ENCODE measurements at places on chromosomes 6 and 20. TPM values are rescaled to one million over a fixed set of nuclear protein-coding genes. Genes with fewer than 3 reads are reported as not detected.

DNA sequence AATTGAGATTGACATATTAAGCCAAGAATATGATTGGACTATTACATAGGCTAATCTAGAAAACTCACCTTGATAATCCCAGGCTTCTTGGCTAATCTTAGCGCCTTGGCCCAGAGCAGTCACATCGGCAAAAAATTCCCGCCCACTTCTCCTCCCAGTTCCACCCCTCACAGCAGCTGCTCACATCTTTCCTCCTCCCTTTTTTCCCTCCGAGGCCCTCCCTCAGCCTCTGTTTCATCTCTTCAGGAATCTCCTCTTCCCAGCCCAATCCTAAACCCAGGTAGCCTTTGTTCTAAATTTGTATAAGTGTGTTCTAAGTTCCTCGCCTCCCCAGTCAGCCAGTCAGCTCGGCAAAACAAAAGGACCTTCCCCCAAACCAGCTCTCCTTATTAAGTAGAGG lies 184.3 kb downstream of the PRKN start:
- no peak overlapping the region for H3K27ac ChIP-seq
- no peaks in the 10 kb centered on the region for H3K27me3 ChIP-seq
- no peaks in the 10 kb centered on the region for H3K36me3 ChIP-seq

GRCh38 chr6:19719691-19720128 lies 117.5 kb upstream of the ID4 start:
- no peaks in the 10 kb centered on the region for H3K36me3 ChIP-seq
- H3K4me3 ChIP-seq: no peak overlapping the region
- no peak for DNase-seq
- H3K27ac ChIP-seq: no peak overlapping the region
- H3K4me1 ChIP-seq: no peaks in the 10 kb centered on the region

GRCh38 chr20:22986601-22987000 lies 48.5 kb upstream of the SSTR4 start:
- no peaks in the 10 kb centered on the region for H3K36me3 ChIP-seq
- peaks cover 8% of the 10 kb centered on the region for H3K27me3 ChIP-seq
- no peaks in the 10 kb centered on the region for H3K4me1 ChIP-seq
- no peak overlapping the region for H3K27ac ChIP-seq

- no peak overlapping the region for H3K4me3 ChIP-seq
- H3K27ac ChIP-seq: no peak overlapping the region
- H3K27me3 ChIP-seq: no peaks in the 10 kb centered on the region
- no peaks in the 10 kb centered on the region for H3K36me3 ChIP-seq
- peak; percentile 67 for DNase-seq
- peaks cover 12% of the 10 kb centered on the region for H3K4me1 ChIP-seq
Observed at GRCh38 chr20:25039697-25040437, 18.1 kb downstream of the ACSS1 start.

DNA sequence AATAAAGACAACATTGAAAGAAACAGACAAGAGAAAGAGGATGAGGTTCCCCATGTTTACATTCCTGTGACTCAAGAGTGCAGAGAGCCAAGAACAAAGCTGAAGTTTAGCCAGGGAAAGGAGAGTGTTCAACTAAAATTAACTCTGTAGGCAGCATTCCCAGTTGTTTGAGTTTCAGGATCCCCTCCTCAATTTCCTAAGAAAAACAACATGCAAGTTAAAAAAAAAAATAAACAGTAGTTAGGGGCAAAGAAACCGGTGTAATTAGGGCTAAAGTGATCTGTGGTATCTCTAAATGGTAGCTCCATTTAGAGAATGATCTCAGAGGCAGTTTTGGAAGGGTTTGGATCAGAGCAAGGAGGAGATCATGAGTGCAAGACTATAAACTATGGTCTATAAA lies 30.9 kb upstream of the RAB23 start:
- H3K36me3 ChIP-seq: no peaks in the 10 kb centered on the region
- H3K27ac ChIP-seq: no peak overlapping the region
- H3K4me3 ChIP-seq: no peak overlapping the region
- H3K27me3 ChIP-seq: peaks cover under 1% of the 10 kb centered on the region

DNA sequence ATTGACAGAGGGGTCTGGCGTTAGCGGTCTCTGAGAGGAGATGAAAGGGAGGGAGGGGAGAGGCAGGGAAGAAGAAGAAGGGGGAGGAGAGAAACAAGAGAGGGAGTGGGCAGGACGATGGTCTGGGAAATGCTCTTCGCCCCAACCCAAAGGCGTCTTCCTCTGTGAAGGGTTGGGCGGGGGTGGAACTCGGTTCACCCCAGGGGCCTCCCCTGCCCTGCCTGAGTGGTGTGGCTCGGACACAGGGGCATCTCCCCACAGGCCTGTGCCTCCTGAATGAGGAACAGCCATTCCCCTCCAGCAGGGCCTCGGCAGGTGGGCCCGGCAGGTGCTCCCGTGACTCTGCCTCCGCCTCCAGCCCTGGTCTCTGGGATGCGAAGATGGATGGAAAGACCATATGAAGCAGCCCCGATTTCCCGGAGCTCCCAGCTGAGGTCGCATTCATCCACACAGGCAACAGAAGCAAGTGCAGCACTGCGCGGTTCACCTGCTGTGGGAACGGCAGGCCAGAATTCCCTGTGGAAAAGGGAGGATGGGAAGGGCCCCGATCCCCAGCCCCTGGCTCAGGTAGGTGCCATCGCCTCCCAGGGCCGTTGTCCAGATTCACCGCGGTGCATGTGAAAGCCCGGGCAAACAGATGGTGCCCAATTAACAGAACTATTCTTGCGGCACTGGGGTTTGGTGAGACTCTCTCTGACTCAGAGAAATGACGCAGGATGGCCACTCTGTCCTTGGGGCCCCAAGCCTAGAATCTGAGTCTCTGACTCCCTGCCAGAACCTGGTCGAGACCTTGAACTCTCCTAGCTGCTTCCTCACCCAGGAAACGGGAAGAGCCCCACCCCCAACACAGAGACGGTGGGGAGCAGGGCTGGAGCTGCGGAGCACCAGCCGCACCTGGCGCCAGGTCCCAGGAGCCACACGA lies 29.4 kb upstream of the RPS6KA2 start:
- no peak overlapping the region for H3K4me3 ChIP-seq
- no peak for DNase-seq
- peaks cover 1% of the 10 kb centered on the region for H3K27me3 ChIP-seq
- no peaks in the 10 kb centered on the region for H3K4me1 ChIP-seq

GRCh38 chr6:154453329-154453728 lies 57.2 kb downstream of the CNKSR3 start:
- H3K4me3 ChIP-seq: no peak overlapping the region
- no peak for DNase-seq
- H3K4me1 ChIP-seq: peaks cover 7% of the 10 kb centered on the region
- no peaks in the 10 kb centered on the region for H3K36me3 ChIP-seq
- H3K27me3 ChIP-seq: no peaks in the 10 kb centered on the region

DNA sequence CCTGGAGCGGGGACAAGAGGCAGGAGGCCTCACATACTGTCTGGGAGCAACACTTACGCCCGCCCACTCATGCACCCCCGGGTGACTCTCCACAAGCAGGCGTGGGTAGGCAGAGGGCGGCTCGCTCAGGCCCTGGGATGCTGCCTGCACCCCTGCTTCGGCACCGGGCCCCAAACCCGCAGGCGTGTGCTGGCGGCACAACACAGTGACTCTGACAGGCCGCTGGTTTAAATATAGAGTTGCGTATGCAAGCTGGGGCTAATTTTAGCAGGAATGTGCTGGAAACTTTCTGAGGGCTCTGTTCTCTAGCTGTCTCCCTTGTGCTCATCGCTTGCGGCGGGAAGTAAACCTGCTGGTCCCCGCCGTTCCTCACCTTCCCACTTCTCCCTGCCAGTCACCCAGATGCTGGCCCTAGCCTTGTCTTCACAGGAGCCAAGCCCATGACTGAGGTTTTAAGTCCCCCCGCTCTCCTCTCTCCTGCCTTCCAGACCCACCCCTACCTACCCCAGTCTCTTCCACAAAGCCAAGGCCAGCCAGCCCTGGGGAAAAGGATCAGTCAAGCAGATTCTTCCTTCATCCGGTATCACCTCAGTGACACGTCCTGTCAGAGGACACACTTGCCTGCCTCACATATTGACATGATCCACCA lies 94.5 kb upstream of the FOXP4 start:
- H3K27ac ChIP-seq: no peak overlapping the region
- no peak for DNase-seq
- H3K4me1 ChIP-seq: no peaks in the 10 kb centered on the region
- no peaks in the 10 kb centered on the region for H3K36me3 ChIP-seq
- no peak overlapping the region for H3K4me3 ChIP-seq

- no peaks in the 10 kb centered on the region for H3K36me3 ChIP-seq
- no peak for DNase-seq
- H3K27ac ChIP-seq: no peak overlapping the region
Observed at GRCh38 chr6:109105681-109106080, 10.4 kb downstream of the CEP57L1 start.

DNA sequence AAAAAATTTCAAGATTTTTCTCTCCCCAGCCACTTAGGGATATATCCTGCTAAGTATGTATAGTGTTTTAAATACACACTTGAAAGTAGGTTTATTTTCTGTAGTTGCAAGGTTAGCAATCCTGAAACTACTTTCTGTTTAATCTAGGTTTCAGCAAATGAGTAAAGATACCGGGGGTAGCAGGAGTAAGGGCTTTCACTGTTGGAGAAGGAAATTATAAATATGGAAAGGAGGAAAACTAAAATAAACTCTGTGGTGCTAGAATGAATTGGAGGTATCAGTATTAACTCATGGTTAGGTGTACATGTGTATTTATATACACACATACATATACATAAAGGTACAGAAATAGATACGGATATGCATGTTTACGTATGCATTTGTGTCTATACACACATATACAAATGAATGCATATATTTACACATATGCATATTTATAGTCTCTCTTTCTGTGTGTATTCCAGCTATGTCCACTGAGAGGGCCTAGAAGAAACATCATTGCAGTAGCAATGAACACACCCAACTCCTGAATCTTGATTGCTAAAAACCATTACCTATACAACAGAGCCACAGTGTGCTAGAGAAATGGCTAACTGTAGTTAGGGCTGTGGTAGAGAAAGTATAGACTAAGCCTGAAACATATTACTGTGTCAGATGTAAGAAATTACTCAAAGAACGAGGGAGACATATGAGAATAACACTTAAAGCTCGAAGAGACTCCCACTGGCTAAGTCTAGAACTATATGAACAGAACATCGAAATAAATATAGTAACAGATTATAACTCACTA lies 95.9 kb upstream of the EMILIN3 start:
- H3K27ac ChIP-seq: no peak overlapping the region
- DNase-seq: no peak
- H3K27me3 ChIP-seq: no peaks in the 10 kb centered on the region
- H3K36me3 ChIP-seq: no peaks in the 10 kb centered on the region
- H3K4me1 ChIP-seq: no peaks in the 10 kb centered on the region

The GSS gene
- 60.3 TPM for polyA plus RNA-seq

Data from endothelial cell of umbilical vein (primary cell).